ENCODE measurements at places on chromosomes 2 and 18.

GRCh38 chr18:59665057-59666006 is 31.9 kb downstream of the CCBE1 start:
- DNase-seq, result no peak

DNA sequence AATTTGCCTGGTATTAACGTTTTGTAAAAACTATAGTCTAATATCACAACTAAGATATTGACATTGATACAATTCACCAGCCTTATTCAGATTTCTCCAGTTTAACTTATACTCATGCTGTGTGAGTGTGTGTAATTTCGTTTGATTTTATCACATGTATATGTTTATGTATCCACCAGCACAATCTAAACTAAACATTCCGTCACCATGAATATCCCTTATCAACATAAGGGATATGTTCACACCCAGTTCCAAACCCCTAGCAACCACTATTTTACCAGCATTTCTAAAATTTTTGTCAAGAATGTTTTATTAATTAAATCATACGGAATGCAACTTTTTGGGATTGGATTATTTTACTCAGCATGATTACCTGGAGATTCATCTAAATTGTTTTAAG is 450.3 kb downstream of the FBXO15 start:
- no peak for DNase-seq

GRCh38 chr2:186934420-186934819 is 85.5 kb upstream of the ZSWIM2 start:
- DNase-seq, result no peak

DNA sequence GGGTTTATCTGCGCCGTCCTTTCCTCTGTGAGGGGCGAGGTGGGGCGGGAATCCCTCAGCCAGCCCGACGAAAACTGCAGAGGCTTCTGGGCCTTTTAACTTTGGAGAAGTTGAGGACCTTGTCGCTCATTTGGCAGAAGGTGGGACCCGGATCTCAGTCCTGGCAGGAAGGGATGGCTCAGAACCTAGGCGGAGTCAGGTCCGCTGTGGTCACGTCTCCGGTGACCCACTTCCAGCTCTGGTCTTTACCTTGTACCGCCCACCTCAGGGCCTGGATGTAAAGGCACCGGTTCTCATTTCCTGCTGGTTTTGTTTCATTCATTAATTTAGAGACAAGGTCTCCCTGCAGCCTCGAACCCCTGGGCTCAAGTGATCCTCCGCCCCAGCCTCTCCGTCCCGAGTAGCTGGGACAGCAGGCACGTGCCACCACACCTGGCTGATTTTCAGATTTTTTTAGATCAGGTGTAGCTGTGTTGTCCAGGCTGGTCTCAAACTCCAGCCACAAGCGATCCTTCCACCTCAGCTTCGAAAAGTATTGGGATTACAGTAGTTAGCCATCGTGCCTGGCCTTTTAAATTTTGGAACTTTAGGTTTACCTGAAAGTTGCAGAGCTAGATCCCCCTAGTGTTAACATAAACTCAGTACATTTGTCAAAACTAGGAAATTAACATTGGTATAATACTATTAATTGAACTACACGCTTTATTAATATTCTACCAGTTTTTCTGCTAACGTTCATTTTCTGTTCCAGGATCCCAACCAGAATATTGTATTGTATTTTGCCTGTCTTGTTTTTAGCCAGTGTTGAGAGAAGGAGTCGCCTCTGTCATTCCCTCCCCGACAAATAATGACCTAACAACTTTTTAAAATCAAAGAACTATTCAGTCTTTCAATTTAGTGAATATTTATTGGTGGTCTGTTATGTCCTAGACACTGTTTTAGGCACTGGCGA is 852 bp downstream of the POLI start:
- no peak for DNase-seq

GRCh38 chr2:60745330-60745729 is 10.7 kb upstream of the PAPOLG start:
- no peak for DNase-seq

GRCh38 chr2:46559261-46559660 is 79.9 kb downstream of the TMEM247 start:
- DNase-seq, result no peak

- DNase-seq, result peak; percentile 59
These were observed 16.8 kb upstream of the TMEM131 start for GRCh38 chr2:98012561-98012991.

DNA sequence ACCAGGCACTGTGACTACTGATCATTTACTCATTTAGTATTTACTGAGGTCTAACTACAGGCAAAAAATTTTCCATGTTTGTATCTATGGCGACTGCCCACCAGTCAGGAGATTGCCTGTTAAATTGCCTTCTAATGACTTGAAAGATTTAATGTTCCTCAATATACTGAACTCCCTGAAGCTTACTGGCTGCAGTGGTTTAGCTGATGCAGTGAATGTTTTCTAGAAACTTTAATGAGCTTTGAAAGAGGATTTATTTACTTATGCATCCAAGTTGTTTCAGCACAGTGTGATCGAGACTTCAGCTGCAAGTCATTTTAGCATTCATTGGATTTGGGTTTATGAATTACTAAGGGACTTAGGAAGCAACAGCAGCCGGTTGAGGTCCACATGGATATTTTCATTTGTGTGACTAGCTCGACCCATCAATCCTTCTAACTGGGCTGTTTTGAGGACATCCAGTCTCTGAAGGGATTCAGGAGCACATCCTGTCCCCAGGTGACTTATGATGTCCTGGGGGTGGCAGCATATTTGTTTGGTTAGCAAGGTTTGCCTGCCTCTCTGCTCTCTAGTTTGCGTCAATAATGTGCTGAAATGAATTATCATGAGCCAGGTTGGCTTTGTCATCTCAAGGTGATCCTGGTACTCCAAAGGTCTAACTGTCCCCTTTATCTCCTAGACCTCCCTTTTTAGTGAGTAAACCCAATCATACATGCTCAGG is 26.8 kb downstream of the ACMSD start:
- DNase-seq, result no peak

DNA sequence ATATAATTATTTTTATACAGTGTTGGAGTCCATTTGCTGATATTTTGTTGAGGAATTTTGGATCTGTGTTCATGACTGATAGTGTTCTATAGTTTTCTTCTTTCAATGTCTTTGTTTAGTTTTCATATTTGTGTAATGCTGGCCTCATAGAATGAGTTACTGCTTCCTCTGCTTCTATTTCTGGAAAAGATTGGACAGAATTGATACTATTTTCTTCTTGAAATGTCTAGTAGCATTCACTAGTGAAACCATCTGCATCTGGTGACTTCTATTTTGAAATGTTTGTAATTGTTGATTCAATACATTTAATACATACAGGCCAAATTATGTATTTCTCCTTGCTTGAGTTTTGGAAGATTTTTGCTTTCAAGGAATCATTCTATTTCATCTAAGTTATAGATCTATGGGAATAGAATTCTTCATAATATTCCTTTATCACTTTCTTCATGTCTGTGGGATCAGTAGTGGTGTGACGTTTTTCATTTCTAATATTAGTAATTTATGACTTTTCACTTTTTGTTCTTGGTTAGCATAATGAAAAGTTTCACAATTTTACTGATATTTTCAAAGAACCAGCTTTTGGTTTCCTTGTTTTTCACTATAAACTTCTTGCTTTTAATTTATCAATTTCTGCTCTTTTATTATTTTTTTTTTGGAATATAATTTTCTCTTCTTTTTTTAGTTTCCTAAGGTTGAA is 509.9 kb upstream of the VRK2 start:
- no peak for DNase-seq

DNA sequence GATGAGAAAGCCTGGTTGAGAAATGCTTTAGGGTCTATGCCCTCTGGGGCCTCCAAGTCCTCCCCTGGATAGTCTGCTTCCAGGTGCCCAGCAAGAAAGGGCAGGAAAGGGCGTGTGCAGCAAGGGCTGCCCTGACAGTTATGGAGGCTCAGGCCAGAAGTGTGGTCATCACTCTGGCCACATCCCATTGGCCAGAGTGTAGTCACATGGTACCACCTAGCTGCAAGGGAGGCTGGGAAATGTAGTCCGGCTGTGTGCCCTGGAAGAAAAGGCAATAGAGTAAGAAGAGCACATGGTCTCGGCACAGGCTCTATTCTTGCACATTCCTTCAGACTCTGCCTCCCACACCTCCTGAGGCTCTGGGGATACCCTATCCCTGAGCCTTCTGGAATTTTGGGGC is 35.7 kb downstream of the ODC1 start:
- peak; percentile 71 for DNase-seq

- DNase-seq, result no peak
These were observed 11.2 kb upstream of the IKZF2 start for GRCh38 chr2:213162516-213163118.

GRCh38 chr2:50661682-50662081 is 370.2 kb downstream of the NRXN1 start:
- DNase-seq, result no peak

DNA sequence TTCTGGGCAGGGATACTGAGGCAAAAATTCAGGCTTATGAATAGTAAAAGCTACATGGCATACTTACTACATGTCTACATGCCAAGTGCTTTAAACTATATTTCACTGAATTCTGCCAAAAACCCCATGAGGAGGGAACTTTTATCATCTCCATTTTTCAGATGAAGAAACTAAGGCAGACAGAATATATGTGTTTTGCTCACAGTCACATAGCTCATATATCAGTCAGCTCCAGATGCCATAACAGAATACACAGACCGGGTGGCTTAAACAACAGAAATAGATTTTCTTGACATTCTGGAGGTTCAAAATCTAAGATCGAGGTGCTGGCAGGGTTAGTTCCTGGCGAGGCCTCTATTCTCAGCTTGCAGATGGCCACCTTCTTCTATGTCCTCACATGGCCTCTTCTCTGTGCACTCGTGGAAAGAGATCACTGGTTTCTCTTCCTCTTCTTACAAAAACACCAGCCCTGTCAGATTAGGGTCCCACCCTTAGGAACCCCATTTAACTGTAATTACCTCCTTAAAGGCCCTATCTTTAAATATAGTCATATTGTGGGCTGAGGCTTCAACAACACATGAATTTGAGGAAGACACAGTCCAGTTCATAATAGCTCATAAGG is 27.1 kb upstream of the CREB1 start:
- no peak for DNase-seq

DNA sequence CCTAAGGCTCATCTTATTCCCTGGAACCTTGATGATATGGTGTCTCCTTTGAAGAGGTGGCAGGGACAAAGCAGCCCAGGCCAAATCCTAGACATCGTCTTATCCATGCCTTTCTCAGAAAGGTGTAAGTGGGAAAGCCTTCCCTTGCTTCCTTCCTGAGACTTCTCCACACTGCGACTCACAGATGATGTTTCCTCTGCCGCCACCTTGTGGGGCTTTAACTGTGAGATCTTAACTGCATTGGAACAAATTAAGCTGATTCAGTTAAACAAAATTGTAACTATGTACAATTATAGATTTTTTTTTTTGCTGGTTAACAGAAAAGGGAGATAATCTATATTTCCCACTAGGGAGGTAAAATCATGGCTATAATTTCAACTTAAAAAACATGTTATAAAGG is 10.0 kb upstream of the GCA start:
- no peak for DNase-seq

DNA sequence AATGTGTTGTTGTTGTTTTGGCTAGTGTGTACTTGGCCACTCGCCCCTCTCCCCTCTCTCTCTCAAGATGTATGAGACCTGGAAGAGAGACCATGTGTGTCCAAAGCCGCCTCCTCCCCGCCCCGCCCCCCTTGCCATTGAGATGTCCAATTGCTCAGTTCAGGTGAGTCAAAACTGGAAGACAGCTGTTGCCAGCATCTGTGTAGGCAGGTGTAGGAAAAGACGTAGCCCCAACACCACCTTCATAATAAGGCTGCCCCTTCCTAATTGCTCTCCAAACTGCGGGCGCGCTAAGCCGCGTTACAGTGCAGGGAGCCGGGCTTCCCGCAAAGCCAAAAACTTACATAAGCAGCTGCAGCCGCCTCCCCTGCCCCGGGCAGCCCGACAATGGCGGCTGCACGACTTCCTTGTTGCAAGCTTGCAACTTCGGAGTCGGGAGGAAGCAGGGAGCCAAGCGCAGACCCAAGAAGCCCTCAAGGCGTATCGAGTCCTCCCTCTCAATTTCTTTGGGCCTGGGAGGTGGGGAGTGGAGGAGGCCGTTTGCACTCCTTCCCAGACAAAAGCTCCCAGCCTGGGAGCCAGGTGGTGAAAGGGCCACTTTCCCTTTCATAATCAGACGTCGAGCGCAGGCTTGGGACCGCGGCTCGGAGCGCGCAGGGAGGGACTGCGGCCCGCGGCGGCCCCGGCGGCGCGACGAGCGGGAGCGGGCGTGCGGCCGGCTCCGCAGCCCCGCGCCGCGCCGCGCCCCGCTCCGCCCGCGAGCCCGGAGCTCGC is 882 bp downstream of the ZBTB14 start:
- peak; percentile 39 for DNase-seq

DNA sequence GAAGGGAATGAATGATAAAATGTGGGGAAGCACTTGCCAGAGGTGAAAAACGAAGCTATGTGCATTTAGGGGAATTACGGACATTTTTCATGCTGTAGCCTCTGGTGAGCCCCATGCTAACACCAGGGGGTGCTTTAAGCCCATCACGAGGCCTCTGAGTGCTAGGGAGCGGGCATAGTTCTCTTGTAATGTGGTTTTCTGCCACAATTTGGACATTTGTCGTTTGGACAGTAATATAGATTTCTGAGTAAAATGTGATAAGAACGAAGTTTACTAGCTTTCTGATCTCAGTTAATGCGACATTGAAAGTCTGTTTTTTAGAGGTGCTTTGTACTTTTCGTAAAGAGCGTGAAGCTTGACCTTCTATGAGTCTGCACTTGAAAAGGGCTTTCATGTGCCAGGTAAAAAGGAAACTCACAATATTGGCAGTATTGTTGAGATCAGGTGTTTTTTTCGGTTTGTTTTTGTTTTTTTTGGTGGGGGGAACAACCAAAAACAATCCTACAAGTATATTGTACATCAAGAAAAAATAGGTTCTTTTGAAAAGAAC is 50.6 kb downstream of the TRAF3IP1 start:
- peak; percentile 21 for DNase-seq

DNA sequence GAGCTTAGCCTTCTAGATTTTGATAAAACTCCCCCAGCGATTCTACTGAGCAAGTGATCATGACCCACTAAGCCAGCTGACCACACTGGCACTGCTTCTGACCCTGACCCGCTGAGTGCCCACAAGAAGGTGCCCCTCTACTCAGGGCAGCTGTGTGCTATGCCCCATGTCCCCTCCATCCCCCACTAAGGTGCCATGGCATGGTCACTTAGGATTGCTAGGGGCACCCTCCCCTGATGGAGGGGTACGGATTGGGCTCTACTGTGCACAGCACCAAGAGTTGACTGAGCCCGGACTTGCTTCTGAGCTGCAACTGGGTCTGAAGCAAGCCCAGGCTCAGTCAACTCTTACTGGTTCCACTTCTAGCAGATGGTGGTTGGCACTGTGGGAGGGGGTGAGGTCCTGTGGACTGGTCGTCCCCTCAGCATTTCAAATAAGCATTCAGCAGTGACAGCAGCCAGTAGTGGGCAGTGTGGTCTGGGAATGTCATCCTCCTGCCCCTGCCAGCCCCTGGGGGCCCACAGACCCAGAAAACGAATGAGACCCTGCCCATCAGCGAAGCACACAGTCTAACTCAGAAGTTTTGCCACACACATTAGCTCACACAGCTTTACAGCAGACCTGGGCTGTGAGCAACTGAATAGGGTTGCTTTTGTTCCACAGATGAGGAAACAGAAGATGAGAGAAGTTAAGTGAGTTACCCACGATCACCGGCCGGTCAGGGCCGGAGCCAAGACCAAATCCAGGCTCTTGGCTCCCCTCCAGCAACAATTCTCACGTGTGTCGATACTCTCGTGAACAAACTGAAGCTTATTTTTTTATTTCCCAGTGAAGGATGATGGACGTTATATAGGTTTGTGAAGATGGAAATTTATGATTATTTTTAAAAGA is 52.1 kb upstream of the FOSL2 start:
- no peak for DNase-seq

GRCh38 chr18:36526611-36527010 is 229.1 kb downstream of the FHOD3 start:
- no peak for DNase-seq
